ENCODE measurements at places on chromosomes 12 and 14. TPM values are rescaled to one million over a fixed set of nuclear protein-coding genes. Genes with fewer than 3 reads are reported as not detected.
A peak's percentile ranks its signal among the peaks of the same experiment; 100 is the strongest.

DNA sequence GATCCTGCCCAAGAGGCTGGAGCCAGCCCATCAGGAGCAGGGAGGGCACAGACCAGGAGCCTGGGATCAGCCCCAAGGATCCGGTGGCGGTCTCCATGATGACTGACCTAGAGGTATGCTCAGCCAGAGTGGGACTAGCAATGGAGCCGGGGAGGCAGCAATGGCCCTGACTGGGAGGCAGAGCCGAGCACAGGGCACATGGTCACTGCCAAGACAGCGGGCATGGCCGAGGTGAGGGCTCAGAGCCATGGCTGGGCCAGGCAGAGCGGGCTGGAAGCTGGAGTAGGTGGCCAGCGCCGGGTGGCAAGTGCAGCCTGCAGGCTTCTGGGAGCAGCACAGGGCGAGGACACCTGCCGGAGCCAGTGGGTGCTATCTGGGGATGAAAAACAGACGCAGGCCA, 259.3 kb downstream of the BCL11B start:
- DNase-seq, result no peak
- H3K4me3 ChIP-seq, result no peak overlapping the region
- H3K27me3 ChIP-seq, result peaks cover 7% of the 10 kb centered on the region
- no peaks in the 10 kb centered on the region for H3K36me3 ChIP-seq
- H3K27ac ChIP-seq, result no peak overlapping the region

DNA sequence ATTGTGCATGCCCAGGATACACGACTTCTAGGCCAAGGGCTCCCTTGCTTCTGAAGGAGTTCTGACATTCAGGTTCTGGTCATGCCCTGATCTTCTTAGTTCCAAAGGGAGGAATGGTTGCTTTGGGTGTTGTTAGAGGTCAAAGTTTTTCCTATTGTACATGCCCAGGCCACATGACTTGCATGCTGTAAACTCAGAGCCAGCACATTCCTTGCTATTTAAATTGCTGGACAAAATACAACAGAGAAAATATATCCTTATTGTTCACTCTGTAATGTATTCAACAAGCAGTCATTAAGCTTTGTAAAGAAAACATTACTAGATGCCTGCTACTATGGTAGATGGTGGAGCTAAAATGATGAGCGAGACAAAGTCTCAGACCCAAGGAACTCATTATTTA, 71.2 kb upstream of the COCH start:
- no peak overlapping the region for H3K4me3 ChIP-seq
- H3K4me1 ChIP-seq, result peaks cover 24% of the 10 kb centered on the region
- no peaks in the 10 kb centered on the region for H3K36me3 ChIP-seq
- H3K27ac ChIP-seq, result peak overlapping the region; percentile 56
- peaks cover 7% of the 10 kb centered on the region for H3K27me3 ChIP-seq
- DNase-seq, result no peak

GRCh38 chr12:10389904-10390303, at the start of gene KLRK1:
Gene KLRK1 (minus strand): TSS chr12:10390041. CDS start chr12:10388810, 1,231 bp downstream.
- no peak within 1 kb of the TSS for H3K27ac ChIP-seq
- no peak for DNase-seq
- H3K4me3 ChIP-seq, result no peak within 1 kb of the TSS
- H3K27me3 ChIP-seq, result no peaks in the 10 kb centered on the region

GRCh38 chr12:125184213-125184967, 119.2 kb downstream of the AACS start:
- DNase-seq, result no peak
- no peak overlapping the region for H3K4me3 ChIP-seq

- H3K4me3 ChIP-seq, result no peak overlapping the region
- no peak overlapping the region for H3K27ac ChIP-seq
- peaks cover 41% of the 10 kb centered on the region for H3K4me1 ChIP-seq
- H3K36me3 ChIP-seq, result peaks cover 5% of the 10 kb centered on the region
Observed at GRCh38 chr14:30996892-30997659, 28.4 kb upstream of the AP4S1 start.

DNA sequence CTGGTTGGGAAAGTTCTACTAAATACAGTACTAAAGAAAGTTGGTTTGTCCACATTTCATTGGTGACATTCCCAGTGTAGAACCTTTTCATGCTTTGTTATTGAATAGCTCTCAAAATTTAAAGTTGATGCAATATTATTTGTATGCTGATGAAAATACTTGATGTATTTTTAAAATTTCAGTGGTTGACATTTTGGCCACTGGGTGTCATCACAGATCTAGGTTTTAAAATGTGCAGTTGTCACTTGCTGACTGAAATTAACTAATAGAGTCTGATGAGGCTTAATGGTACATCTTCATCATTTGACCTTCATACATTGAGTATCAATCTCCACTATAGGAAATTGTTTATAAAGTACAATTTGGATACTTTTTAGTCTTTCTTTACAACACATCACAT, 37.1 kb downstream of the CMAS start:
- H3K4me1 ChIP-seq, result no peaks in the 10 kb centered on the region
- H3K36me3 ChIP-seq, result peaks cover 3% of the 10 kb centered on the region
- H3K27me3 ChIP-seq, result peaks cover 4% of the 10 kb centered on the region
- no peak overlapping the region for H3K27ac ChIP-seq
- no peak for DNase-seq
- no peak overlapping the region for H3K4me3 ChIP-seq

DNA sequence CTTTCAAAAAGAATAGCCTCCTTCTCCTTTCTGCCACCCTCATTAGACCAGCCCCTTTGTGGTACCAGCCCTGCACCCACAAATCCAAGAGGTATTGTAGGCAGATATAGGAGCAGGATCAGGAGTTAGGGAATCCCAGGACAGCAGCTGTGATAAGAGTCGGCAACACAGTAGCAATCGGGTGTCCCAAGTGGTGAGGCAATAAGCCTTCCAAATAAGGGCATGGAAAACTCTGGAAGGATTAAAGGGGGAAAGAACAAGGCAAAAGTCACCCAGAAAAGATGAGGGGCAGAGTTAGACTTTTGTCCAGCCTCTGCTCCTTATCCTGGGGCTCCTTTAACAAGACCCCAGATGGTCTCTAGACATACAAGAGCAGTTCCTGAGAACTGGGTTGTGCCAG, 204.2 kb downstream of the TBX5 start:
- H3K4me1 ChIP-seq, result no peaks in the 10 kb centered on the region
- H3K36me3 ChIP-seq, result no peaks in the 10 kb centered on the region
- no peak for DNase-seq
- H3K4me3 ChIP-seq, result no peak overlapping the region
- H3K27ac ChIP-seq, result no peak overlapping the region
- no peaks in the 10 kb centered on the region for H3K27me3 ChIP-seq

GRCh38 chr12:50258167-50258551, 25.2 kb downstream of the LIMA1 start:
- H3K36me3 ChIP-seq, result no peaks in the 10 kb centered on the region
- no peak overlapping the region for H3K4me3 ChIP-seq
- H3K27ac ChIP-seq, result peak overlapping the region; percentile 34
- H3K27me3 ChIP-seq, result no peaks in the 10 kb centered on the region
- H3K4me1 ChIP-seq, result peaks cover 30% of the 10 kb centered on the region

- DNase-seq, result no peak
- no peaks in the 10 kb centered on the region for H3K27me3 ChIP-seq
- peaks cover 29% of the 10 kb centered on the region for H3K36me3 ChIP-seq
- H3K4me3 ChIP-seq, result no peak overlapping the region
- H3K27ac ChIP-seq, result no peak overlapping the region
Observed at GRCh38 chr12:117148642-117149041, 41.6 kb downstream of the FBXO21 start.

DNA sequence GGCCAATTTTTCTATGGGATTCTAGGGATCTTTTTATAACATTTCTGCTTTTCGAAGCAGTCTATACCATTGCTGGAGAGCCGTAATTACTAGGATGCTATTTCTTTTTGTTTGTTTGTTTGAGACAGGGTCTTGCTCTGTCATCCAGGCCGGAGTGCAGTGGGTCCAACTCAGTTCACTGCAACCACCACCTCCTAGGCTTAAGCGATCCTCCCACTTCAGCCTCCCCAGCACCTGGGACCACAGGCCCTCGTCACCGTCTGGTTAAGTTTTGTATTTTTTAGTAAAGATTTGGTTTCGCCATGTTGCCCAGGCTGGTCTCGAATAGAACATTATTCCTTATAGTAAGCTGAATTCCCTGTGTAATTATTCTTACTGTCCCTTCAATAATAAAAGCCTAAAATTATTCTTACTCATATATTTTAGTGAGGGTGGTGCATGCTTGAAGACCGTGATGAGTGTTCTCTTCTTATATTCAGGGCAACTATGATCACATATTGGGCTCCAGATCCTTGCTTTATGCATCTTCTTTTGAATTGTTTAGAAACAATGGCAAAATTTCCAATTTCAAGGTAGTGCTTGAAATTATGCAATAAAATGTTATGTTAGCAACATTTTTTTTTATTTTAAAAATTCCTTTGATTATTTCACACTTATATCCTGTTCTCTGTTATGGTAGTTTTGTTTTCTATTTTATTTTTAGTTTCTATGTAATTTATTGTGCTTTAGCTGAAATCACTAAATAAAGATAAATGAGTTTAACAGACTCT, 66.2 kb downstream of the CRADD start:
- no peak for DNase-seq
- H3K36me3 ChIP-seq, result no peaks in the 10 kb centered on the region
- peaks cover 19% of the 10 kb centered on the region for H3K4me1 ChIP-seq
- H3K27ac ChIP-seq, result no peak overlapping the region
- H3K27me3 ChIP-seq, result no peaks in the 10 kb centered on the region
- peak overlapping the region; percentile 12 for H3K4me3 ChIP-seq

GRCh38 chr14:54001189-54001878, 44.7 kb upstream of the BMP4 start:
- H3K36me3 ChIP-seq, result peaks cover 4% of the 10 kb centered on the region
- DNase-seq, result no peak
- no peak overlapping the region for H3K4me3 ChIP-seq
- H3K27me3 ChIP-seq, result no peaks in the 10 kb centered on the region
- H3K27ac ChIP-seq, result no peak overlapping the region

DNA sequence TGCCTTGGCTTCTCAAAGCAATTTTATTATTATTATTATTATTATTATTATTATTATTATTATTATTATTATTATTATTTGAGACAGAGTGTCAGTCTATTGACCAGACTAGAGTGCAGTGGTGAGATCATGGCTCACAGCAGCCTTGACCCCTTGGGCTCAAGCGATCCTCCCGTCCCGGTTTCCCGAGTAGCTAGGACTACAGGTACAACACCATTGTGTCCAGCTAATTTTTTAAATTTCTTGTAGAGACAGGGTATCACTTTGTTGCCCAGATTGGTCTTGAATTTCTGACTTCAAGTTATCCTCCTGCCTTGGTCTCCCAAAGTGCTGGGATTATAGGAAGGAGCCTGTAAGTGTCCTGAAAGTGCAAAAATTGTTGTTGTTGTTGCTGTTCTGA, 11.6 kb upstream of the AP4S1 start:
- DNase-seq, result no peak
- no peak overlapping the region for H3K27ac ChIP-seq
- peaks cover 11% of the 10 kb centered on the region for H3K4me1 ChIP-seq
- no peaks in the 10 kb centered on the region for H3K27me3 ChIP-seq
- H3K36me3 ChIP-seq, result no peaks in the 10 kb centered on the region
- H3K4me3 ChIP-seq, result no peak overlapping the region

DNA sequence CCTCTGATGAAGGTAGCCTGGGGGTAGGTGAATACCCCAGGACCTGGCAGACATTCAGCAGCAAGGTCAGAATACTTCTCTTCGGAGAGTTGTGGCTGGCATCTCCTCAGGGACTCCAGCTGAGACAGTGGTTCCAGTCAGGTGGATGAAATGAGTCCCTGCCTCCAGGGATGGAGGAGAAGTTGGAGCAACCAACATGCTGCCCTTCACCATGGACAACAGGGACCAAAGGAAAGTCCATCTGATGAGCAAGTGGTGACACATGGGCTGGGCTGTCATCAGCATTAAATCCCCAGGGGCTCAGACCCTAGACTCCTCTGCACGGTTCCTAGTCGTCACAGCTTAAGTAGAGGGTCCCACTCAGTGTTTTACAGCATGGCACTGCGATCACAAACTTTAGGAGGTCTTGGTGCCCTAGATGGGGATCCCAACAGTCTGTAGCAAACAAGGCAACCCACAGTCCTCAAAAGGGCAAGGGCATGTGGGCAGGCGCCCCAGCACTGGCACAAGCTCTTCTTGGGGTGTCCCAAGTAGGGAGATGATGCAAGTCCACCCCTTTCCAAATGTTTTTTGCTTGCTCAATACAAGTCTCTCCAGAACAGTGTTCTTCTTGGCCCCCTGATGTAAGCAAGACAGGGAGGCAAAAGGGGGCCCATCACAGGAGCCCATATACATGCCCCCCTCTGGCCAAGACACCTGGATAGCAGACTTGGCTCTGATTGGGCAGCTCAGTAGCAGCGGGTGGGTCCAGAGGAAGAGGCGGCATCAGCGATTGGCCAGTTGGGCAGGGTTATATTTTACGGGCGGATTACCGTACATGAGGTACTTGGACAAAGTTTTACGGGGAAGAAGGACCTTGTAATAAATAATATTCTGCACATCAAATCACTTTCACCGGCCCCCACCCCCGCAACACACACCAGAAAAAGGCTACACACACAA, 10.8 kb upstream of the CDH24 start:
- peaks cover 24% of the 10 kb centered on the region for H3K36me3 ChIP-seq
- peaks cover 44% of the 10 kb centered on the region for H3K4me1 ChIP-seq
- no peak for DNase-seq
- peak overlapping the region; percentile 78 for H3K27ac ChIP-seq

The C14orf39 gene
- 0.36 TPM for total RNA-seq

The UNG gene
- total RNA-seq, result 15.2 TPM

The TSHR gene
- total RNA-seq, result not detected

The MCRS1 gene
- 47.2 TPM for total RNA-seq

The BBS10 gene
- 11.3 TPM for total RNA-seq

The FGD4 gene
- total RNA-seq, result 8.7 TPM

The TAMALIN gene
- total RNA-seq, result 15.7 TPM

The CHGA gene
- total RNA-seq, result not detected

The NXPH4 gene
- 75.4 TPM for total RNA-seq

The ANO2 gene
- 0.73 TPM for total RNA-seq

The DTX1 gene
- total RNA-seq, result not detected
